ENCODE measurements at places on chromosomes 12 and 14.

GRCh38 chr12:24285448-24285847, 336.0 kb upstream of the SOX5 start:
- no peak for DNase-seq

DNA sequence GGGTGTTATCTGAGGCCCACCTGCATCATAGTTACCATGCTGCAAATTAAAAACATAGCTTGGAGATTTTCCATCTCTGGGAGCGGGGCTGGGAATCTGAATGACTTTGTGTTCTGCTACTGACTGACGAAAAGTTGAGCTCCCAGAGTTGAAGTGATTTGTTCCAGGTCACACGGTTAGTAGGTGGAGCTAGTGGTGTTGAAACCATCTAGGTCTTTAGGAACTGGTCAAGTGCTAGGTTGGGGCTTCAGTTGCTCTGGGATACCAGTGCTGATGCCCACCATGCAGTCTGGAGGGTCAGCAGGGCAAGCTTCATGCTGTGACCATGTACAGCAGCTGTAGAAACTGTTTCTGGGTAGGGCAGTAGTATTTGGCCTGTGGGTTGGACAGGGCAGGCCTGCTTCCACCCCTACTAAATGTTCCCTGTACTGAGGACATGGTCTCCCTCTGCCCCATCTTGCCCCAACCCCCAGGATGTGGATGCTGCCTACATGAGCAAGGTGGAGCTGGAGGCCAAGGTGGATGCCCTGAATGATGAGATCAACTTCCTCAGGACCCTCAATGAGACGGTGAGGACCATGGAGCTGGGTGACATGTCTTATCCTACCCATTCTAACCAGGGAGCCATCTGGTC, 5.3 kb downstream of the KRT7 start:
- no peak for DNase-seq

- DNase-seq: no peak
These were observed 31.4 kb downstream of the MAP1LC3B2 start for GRCh38 chr12:116590561-116590960.

DNA sequence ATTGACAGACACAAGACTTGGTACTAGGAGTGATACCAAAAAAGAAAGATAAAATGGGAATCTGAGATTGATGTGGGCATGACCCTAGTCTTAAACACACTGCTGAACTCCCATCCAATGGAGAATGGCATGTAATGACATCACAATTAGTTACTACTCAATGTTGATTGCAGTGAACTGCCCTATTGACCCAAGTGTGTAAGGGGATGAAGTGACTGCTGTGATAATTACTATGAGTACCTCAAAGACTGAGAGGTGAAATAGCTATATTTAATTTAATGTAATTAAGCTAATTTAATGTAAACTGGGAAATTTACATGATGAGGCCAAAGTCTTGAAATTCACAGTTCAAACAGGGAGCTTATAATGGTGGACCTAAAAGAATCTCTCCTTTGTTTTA, at the start of gene ADAM20:
Gene ADAM20, minus strand, starts transcription at position 101 of the 400 bp plus-strand sequence. CDS start 10,247 bp downstream, outside the sequence.
- DNase-seq: no peak

DNA sequence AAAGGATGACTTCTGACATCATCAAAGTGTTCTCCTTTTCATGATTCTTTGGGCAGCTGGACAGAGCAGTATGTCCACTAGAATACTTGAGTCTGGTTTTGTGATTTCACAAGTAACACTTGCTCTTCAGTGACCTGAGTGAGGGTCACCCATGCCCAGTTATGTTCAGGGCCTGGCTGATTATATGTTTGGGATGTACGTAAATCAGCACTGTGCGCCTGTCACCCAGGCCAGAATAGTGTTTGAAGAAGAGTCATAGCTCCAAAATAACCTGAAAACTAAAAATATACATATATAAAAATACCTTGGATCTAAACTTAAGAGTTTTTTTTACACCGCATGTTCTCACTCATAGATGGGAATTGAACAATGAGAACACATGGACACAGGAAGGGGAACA, 3.8 kb downstream of the BICD1 start:
- no peak for DNase-seq

GRCh38 chr12:99695050-99695449, 47.5 kb downstream of the GARIN6 start:
- DNase-seq: no peak

DNA sequence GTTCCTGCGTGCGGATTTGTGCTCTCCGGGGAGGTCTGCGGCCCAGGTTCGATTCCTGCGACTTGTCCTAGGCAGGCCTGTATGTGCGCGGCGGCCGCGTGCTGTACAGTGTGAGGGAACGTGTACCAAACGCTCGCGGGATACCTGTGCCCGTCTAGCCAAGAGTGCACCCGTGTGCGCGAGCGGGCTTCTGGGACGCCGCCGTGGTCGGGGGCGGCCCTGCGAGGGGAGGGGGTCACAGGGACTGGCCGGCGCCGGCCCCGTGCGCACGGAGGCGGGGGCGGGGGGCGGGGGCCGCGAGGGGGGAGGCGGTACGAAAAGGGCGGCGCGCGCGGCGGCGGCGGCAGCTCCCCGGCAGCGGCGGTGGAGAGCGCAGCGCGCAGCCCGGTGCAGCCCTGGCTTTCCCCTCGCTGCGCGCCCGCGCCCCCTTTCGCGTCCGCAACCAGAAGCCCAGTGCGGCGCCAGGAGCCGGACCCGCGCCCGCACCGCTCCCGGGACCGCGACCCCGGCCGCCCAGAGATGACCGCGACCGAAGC, at the start of gene DLK1:
Gene DLK1, plus strand, starts transcription at position 343 of the 536 bp plus-strand sequence. Its CDS starts 177 bp downstream, at position 520.
- DNase-seq: no peak

DNA sequence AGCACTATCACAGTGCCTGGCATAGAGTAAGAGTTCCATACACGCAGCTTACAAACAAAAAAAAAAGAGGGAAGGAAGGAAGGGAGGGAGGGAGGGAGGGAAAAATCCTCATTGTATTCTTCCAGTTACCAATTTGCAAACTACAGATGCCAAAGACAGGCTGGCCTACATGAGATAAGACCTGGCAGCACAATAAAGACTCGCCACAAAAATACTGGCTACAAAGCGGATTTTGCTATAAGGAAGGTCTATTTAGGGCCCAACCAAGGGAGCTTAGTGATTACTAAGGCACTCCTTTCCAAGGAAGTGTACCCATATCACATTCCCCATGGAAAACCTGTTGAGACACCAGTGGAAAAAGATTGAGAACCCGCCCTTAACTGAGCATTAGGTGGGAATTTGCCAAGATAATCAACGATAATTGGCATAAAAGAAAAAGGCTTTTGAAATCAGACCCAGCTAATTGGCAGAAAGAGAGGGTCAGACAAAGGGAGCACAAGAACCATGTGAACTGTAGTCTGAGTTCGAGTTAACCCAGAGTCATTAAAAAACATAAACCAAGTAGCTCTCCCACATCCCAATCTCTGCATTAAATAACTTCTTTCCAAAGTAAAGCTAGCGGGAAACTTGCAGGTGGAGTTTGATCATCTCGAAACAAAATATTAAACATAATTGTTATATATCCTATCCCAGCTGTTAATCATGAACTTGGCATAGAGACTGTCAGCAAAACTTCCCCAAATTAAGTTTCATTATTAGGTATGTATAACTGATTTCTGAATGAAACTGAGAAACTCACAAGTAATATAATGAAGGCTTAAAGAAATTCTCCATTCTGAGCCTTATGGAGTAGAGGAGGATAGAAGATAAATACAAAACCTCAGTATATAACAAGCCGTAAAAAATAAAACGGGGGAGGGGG, 50.1 kb downstream of the PHLDA1 start:
- no peak for DNase-seq

DNA sequence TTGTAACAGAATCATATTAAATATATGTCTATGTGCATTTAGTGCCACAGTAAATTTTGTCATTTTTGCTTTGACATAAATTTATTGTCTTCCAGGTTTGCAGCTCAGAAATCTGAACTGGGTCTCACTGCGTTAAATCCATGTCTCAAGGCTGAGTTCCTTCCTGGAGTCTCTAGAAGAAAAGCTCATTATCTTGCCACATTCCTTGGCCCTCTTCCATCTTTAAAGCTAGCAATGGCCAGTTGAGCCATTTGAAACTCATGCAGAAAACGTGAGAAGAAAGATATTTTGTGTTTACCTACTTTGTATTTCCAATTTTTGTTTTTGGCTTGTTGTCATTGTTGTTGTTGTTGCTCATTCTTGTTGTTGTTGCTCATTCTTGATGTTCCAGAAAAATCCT, 10.7 kb downstream of the PRH1 start:
- no peak for DNase-seq

- DNase-seq: peak; percentile 3
These were observed 4.7 kb downstream of the FOS start for GRCh38 chr14:75283162-75283832.

DNA sequence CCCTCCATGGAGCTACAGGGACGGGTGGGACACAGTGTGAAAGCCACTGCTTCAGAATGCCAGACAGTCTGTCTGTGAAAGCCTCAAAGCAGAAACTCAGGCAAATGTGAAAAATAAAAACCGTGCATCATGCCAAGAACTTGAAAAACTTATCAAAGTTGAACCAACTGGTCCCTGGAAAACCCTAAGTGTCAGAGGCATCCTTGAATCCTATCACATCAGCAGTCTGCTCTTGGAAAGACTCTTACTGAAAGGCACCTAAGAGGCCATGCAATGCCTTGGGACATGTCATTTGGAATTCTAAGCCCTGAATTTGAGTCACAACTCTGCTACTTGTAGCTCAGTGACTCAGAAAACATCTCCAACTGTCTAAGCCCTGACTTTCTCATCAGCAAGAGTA, 62.4 kb upstream of the GRIN2B start:
- no peak for DNase-seq
